ENCODE measurements at places on chromosomes 7 and 10.

DNA sequence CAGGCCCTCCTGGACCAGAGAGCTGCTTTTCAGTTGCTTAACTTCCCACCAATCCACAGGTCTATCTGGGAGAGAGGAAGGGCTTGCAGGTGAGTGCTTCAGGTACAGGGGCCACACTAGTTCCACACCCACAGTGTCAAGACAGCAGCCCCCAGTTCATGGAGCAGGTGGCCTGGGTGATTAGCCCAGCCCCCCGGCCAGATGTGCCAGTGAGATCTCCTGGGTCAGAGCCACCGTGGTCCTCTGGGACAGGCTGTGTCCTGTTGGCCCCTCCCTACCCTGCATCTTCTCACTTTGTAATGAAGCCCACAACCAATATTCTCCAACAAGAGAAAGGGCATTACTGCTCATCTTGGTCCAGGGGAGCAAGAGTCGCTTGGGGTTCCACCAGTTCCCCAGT is 30.6 kb downstream of the DRGX start:
- DNase-seq = no peak

GRCh38 chr7:107043491-107043890 is 1.0 kb upstream of the PRKAR2B start:
- no peak for DNase-seq

GRCh38 chr10:36675458-36675880 is 449.9 kb upstream of the ANKRD30A start:
- no peak for DNase-seq

GRCh38 chr10:10873289-10873688 is 144.4 kb upstream of the CELF2 start:
- DNase-seq = no peak

- no peak for DNase-seq
These were observed 16.7 kb downstream of the SHTN1 start for GRCh38 chr10:116988311-116988710.

GRCh38 chr7:42460148-42460547 is 223.1 kb upstream of the GLI3 start:
- DNase-seq = no peak

- DNase-seq = no peak
These were observed 45.1 kb upstream of the CDK14 start for GRCh38 chr7:90551036-90551435.

- DNase-seq = no peak
These were observed 281.8 kb downstream of the KCNMA1 start for GRCh38 chr10:77355844-77356243.

- no peak for DNase-seq
These were observed 243.6 kb downstream of the BICC1 start for GRCh38 chr10:58756130-58756719.

DNA sequence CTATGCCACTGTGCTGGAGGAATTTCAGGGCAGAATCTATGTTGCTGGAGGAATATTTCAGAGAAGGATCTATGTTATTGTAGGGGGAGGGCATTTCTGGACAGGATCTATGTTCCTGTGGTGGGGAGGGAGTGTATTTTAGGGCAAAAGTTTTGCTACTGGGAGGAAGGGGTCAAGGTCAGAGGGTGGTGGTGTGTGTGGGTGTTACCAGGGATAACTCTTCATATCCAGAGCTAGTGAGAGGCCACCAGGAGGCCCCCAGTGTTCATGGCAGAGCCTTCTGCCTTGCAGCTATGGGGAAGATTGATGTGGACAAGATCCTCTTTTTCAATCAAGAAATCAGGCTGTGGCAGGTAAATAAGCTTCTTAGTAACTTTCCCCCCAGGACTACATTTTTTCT is 2.0 kb upstream of the STRA8 start:
- no peak for DNase-seq

- no peak for DNase-seq
These were observed 1.3 kb downstream of the EGR2 start for GRCh38 chr10:62814756-62815380.

- peak; percentile 51 for DNase-seq
These were observed 14.4 kb upstream of the WBP1L start for GRCh38 chr10:102729029-102730026.

Measured in activated T-cell treated with anti-CD3 and anti-CD28 coated beads, Interleukin-2, amount 50 U/mL, for 4 hours (primary cell).